ENCODE measurements at places on chromosomes 6 and 20.

DNA sequence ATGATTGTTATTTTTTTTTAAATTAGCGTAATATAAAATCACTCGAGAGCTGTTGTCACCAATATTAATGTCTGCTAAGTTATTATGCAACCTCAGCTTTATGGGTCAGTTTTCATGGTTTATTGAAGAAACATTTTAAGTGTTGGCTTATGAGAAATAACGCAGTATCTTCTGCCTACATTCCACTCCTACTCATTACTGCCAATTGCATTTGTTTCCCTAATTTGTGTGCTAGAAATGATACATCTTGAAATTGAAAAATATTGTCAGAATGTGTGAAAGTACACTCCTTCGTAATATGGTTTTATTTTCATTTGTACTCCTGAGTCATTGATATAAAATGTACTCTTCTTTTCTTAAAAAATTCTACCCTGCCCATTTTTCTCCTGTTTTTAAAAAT lies 333.3 kb upstream of the HSF2 start:
- DNase-seq = no peak

- DNase-seq = no peak
Observed at GRCh38 chr6:121356575-121356974, 22.3 kb upstream of the TBC1D32 start.

DNA sequence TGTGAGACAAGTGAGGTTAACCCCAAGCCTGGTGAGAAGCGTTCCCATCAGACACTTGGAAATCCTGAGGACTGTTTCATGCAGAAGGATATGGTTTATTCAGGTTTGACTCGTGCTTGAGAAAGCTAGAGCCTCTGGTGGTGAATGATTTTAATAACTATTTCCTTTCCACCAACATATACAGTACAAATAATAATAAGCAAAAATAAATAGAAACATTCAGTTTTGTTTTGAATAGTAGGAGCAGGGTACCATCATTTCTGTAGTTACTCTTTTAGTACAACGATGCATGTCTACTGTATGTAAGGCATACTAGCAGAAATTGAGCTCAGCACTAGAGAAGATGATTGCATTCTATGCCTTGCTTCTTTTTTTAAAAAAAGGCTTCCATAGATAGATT lies 33.5 kb downstream of the PLG start:
- DNase-seq = no peak

DNA sequence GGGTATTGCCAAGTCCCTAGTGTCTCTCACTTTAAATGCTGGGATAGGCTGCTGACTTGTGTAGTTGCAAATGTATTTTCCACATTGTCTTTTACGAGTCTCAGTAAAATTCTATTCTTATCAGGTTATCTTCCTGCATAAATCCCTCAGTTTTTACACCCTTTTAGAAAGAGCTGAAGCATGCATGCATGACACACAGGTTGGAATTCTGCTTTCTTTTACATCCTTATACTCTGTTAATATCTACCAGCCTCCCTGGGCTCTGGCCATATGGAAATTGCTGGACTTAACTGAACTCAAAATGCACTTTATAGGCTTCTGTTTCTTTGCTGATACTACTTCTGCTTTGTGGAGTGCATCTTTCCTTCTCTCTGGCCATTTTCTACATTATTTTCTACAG lies 477.4 kb downstream of the FRK start:
- no peak for DNase-seq

DNA sequence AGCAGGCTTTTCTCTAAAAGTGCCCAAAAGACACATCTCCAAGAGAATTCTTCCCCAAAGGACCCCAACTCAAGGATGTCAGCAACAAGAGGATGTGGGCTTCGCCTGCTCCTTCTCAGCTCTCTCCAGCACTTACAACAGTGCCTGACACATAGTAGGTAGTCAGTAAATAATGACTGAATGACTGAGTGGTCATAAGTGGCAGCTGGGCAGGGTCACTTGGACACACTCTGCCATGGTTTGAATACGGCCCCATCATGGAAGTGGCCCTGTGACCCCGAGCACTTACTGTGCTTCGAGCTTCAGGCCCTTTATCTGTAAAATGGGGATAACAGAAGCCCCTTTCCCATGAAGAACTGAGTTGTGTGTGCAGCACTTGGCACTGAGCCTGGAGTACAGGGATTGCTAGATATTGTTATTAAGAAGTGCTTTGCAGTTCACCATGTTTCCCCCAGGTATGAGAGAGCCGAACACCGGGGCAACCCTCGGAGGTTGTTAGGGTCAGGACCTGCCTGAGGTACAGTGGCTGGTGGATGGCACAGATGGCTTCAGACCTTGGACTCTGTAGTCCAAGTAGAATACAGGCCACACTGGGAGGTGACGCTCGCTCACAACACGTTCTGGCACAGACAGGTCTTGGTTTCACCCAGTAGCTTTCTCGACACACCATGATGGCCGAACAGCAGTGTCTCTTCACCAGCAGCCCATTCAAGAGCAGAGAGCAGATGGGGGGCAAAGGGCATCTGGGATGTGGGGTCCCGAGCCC lies 56.0 kb downstream of the NOL4L start:
- DNase-seq = no peak

DNA sequence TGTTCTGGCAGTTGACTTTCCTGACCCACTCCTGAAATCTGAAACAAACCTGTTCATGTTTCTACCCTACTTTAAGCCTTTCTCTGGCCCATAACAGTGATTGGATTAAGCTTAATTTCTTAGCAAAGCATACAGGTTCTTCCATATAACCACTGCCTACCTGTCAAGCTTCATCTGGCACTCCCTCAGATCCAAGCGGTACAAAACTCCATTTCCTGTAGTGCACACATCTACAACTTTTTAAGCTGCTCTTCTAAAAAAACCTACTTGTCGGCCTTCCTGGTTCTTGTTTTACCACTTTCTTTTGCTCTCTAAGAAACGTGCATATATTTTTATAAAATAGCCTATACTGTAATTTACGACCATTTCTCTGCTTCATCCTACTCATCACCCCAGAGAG lies 916 bp upstream of the PPP1R11 start:
- DNase-seq = no peak

- no peak for DNase-seq
Observed at GRCh38 chr20:58579069-58579818, 64.0 kb upstream of the APCDD1L start.

DNA sequence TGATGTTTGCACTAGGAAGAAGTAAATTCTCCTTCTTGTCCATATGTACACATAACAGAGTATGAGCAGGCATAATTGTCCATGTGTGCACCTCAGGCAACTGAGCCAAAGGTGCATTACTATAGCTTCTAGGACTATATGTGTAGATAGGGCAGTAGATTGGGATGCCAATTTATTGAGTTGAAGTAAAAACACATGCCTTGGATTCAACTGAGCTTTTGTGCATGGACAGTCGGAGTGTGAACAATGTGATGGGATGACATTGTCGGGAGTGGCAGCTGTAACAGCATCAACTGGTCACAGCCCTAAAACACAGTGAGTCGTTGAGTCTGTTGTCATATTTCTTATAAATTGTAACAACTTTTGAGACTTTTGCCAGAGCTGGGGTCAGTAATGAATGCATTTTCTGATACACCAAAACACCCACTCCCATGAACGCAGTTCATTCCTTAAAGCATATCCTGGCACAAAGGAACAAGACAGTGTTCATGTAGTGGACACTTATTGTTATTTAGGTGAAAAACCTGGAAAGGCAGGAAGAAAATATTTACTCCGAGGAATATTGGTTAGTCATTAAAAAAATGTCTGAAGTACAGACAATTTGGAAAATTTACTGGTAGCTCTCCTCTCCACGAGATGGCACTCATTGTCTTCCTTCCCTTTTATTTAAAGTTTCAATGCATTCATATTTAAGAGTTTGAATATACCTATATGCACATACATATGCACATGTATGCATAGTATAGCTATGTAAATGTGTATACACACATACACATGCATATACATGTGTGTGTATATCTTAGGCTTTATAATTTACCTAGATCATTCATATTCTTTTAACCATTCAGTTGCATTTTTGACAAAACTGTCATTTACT lies 302.0 kb upstream of the STXBP5 start:
- no peak for DNase-seq

DNA sequence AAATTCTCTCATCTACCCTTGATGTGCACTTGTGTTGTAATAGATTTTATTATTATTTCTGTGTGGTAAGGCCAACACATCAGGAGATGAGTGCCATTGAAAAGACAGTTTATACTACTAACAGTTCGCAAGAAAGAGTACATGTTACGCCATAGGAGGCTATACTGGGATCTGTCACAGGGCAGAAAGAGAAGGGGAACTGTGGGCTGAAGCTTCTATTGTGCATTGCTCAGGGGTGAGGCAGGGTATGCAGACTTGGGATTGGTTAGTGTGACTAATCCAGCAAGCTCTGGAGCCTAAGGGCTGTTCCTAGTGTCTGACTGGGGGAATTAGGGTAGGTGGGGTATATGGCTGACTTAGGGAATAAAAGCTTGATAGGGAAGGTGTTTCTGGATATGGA lies 50.9 kb downstream of the GPR63 start:
- no peak for DNase-seq

DNA sequence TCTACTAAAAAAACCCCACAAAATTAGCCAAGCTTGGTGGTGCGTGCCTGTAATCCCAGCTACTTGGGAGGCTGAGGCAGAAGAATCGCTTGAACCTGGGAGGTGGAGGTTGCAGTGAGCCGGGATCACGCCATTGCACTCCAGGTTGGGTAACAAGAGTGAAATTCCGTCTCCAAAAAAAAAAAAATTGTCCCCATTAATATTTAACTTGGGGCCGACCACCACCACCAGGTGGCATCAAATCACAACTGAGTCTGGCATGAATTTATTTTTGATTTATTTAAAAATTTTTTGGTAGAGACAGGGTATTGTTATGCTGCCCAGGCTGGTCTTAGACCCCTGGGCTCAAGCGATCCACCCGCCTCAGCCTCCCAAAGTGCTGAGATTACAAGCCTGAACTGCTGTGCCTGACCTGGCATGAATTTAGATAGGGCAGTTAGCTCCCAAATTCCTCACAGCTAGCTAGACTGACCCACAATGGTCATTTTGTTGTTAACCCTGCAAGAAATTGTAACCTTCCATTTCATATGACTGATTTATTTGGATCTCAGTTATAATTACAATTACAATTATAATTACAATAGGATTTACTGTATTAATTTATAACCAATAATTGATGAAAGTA lies 17.1 kb upstream of the BEND3 start:
- no peak for DNase-seq

Data from activated effector memory CD4-positive, alpha-beta T cell treated with Interleukin-2 at 50 U/mL for 16 hours (primary cell).